ENCODE measurements at places on chromosomes 1 and 21.

DNA sequence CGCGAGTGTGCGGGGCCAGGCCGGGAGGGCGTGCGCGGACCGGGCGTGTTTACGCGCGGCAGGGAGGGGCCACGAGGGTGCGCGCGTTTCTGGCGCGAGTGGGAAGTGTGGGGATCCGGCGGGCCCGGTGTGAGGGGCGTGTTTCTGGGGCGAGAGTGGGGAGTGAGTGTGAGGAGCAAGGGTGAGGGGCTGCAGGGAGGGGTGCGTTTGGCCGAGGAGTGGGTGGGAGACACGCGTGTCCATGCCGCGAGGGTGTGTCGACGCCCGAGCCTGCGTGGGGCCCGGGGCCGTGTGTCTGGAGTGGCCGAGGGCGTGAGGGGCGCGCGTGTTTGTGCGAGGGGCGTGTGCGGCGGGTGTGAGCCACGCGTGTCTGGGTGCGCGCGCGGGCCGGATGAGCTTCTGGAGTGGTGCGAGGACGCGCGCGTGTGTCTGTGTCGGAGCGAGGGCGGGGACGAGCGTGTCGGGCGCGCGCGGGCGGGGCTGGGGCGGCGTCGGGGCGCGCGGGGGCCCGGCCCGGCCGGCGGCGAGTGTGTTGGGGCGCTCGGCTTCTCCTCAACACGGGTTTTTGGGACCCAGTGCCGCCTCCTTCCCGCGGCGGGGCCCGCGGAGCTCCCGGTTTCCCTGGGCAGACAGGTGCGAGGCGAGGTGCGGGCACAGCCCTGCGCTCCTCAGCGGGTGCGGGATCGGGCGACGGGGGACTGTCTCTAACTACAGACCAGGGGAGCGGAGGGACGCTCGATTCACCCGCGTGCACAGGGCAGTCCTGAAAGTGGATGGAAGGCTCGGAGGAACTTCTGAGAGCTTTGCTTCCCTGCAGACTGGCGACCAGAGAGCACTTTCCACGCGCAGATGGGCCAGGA lies 65.8 kb upstream of the VAMP3 start:
- DNase-seq: no peak

DNA sequence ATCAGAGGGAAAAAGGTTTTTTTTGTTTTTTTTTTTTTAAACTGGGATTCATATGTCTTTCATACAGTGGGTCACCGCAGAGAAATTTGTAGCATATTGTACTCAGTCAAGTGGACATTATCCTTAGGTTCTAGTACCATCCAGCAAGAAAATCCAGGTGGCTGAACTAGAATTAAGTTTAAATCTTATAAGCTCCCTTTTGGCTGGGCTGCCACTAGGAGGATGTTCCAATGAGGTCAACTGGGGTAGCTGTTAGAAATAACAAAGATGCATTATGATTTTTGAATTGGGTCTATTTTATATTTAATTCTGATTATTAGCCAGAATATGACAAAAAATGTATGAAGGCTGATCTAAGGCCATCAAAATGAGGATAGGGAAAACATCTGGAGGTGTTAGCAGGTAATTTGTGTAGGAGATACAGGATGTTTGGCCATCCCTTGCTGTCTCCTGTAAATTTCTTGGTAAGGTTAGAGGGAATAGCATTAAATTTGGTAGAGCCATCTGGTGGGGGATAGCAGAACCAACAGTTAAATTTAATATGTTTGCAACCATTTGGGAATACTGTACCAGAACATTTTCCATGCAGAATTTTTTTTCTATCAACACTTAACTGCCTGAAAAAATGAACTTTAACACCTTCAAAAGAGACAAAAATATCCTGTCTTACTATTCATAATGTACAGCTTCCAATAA lies 568.5 kb upstream of the B3GALT2 start:
- no peak for DNase-seq

DNA sequence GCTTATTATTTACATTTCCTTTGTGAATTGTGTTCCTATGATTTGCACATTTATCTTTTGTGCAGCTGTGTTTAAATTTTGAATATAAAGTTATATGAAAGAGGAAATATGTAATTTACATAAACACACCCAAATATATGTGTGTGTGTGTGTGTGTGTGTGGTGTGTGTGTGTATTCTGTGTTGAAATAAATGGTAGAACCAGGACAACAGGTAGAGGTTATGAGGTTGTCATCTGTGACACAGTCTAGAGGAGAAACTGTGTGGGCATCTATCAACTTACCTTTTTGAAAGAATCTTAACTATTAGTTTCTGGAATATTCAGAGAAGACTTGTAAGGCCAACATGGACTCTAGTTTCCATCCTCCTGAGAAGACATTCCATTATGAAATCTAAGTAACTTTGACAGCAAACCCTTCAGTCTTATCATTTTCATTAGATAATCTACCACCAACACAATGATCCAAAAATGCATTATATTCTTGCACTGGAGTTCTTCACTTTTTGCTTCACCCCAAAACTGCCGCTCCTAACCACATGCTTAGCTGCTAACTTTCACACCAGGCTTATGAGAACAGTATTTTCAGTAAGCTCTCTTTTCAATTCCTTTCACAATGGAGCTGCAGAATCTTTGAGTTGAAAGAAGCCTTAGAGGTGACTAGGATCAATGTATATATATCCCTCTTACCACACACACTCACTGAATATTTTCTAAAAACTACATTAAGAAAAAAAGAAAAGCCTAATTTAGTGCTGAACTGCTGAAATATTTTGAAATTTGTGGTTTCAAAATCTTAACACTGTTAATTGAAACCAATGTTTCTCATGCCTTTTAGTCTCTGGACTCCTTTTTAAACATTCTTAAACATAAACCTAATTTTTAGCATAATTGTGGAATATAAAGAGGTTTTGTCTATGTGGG lies 21.8 kb downstream of the PTPRC start:
- DNase-seq: no peak

- DNase-seq: no peak
These were observed 76.4 kb downstream of the FHAD1 start for GRCh38 chr1:15323351-15323988.

- DNase-seq: no peak
These were observed 170.8 kb downstream of the PLA2G4A start for GRCh38 chr1:186999506-186999905.

DNA sequence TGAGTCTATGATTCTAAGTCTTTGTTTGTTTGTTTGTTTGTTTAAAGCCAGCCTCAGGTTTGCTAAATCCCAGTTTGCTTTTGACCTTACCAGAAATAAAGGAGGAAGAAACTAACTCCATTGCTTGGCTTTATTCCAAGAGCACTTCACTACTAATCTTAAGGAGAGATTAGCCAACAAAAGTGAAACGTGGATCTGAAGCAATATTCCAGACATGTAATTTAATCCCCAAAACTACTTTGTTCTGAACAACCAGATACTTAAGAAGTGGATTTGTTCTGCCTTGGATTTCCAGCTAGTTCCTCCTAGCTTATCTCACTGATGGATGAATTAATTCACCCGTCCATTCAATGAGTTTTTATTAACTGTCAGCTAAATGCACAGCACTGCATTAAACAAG lies 15.9 kb upstream of the CEP350 start:
- DNase-seq: no peak

- DNase-seq: no peak
These were observed 451.0 kb downstream of the TTLL7 start for GRCh38 chr1:83547901-83548300.

DNA sequence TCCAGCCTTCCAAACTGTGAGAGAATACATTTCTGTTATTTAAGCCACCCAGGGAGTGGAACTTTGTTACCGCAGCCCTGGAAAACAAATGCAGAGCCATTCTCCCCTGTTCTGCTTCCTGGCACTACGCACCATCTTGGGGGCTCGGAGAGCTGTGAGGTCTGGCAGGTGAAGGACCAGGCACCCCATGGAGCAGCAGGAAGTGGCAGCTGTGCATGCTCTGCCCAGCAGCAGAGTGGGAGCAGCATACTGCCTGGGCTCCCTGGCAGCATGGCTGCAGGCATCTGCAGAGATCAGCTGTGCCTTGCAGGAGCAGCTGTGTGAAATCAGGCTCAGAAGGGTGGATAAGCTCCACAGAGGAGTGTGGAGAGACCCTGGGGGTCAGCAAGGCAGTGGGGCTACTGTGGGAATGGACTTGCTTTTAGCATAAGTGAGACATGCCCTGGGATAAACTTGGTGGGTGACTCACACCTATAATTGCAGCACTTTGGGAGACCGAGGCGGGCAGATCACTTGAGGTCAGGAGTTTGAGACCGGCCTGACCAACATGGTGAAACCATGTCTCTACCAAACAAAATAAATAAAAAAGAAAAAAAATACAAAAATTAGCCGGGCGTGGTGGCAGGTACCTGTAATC lies 17.7 kb upstream of the ZSCAN20 start:
- DNase-seq: no peak

- DNase-seq: no peak
These were observed 101.7 kb upstream of the HAO2 start for GRCh38 chr1:119266858-119267257.

DNA sequence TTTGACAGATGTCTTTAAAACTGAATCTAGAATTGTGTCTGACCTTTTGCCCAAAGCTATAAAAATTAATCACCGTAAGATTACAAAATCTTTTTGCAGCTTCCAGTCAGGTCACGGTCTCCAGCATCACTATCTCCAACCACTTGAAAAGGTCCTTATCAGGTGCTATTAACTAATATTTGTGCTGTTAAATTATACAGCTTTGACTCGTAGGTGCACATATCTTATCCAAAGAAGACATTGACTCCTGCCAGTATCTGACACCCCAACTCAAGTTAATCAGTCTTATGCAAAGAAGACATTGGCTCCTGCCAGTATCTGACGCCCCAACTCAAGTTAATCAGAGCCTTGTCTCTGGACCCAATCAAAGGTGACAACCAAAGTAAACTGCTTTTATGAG lies 19.9 kb upstream of the LYPD8 start:
- no peak for DNase-seq

GRCh38 chr1:164495905-164496304 lies 63.1 kb upstream of the PBX1 start:
- no peak for DNase-seq

- no peak for DNase-seq
These were observed at the start of gene OR6K2 for GRCh38 chr1:158700552-158700951. Gene OR6K2, minus strand, starts transcription at chr1:158700652. Its CDS starts 0 bp downstream, at chr1:158700652.

DNA sequence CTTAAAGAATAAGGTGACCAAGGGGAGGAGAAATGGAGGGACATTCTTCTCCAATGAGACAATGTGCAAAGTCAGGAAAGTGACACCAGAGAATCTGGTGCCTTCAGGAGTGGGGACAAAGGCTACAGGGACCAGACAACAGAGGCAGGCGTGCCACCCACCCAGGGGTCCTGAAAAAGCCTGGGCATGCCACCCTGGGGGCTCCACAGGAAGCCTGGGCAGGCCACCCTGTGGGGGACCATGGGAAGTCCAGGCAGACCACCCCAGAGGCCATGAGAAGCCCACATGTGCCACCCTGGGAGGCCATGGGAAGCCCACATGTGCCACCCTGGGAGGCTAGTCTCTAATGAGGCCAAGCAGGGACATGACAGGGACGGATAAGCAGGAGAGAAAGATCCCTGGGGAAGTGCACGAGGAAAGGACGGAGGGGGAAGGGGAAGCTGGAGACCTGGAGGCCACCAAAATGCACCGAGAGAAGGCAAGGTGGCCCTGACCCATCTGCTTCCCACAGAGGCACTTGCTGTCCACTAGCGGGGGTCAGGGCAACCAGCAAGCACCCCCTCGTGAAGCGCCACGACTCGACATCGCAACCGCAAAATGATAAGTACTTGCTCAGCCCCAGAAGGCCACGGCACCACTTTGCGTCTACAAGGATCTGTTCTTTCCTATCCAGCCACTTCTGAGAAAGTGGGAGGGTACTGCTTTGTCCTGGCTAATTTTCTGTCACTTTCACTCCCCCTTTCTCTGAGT lies 7.2 kb upstream of the PDE9A start:
- no peak for DNase-seq

- DNase-seq: no peak
These were observed 37.8 kb downstream of the LRRC8C start for GRCh38 chr1:89670711-89671110.

GRCh38 chr1:40818264-40818961 lies 34.8 kb downstream of the KCNQ4 start:
- peak; percentile 36 for DNase-seq

GRCh38 chr1:54121482-54122134 lies 31.2 kb downstream of the CDCP2 start:
- no peak for DNase-seq

Measured in esophagus squamous epithelium (tissue), 5 donors.